ENCODE measurements at places on chromosomes 11 and 22. TPM values are rescaled to one million over a fixed set of nuclear protein-coding genes. Genes with fewer than 3 reads are reported as not detected.

UBE4A gene
- 16.1 TPM for polyA plus RNA-seq

GRCh38 chr11:14443638-14444037 is 56.0 kb downstream of the COPB1 start:
- peak; percentile 85 for DNase-seq

DNA sequence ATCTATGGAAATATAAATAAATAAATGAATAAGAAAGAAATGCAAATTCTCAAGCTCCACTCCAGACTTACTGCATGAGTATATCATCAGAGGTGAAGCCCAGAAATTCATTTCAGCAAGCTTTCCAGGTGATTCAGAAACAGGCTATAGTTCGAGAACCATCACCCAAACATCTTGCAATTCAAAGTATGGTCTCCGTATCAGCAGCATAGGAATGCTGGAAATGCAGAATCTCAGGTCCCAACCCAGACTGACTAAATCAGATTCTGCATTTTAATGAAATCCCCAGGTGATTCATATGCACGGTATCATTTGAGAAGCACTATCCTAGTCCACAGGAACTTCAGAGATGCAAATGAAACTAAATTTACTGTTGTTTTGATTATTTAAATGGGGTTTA is 95.3 kb downstream of the SERGEF start:
- DNase-seq: no peak

- no peak for DNase-seq
These were observed 79.3 kb upstream of the SUSD2 start for GRCh38 chr22:24101966-24102365.

DNA sequence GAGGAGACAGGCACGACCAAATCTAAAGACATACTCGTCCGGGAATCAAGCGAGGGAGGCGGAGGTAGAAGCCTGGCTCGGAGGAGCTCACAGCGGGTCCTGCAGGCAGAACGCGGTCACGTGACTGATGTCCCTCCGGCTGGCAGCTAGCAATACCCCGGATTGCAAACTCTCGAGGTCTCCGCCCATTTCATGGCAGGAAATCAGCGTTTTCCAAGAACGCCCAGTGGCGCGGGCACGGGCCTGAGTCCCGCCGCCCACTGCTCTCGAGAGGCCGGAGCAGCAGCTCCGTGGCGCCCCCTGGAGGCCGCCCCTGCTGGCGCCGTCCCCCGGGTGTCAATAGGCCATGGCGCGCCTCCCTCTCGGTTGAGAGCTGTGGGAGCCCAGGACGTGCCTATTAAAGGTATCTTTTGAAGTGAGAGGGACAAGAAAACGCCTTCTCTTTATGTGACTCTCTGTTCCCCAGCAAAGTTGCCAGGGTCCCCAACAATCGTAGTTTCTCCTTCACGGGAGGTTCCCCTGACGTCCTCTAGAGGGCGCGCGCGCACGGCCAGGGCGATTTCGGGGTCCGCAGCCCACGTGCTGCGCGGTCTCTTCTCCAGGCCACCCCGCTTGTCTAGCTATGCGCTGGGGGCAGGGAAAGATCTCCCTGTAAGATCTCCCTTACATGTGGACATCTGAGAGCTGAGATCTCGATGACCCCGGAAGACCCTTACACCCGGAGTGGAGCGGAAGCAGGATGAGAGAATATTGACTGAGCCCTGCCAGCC is 37.3 kb upstream of the RBFOX2 start:
- DNase-seq: peak; percentile 92

- no peak for DNase-seq
These were observed 9.7 kb downstream of the CD5 start for GRCh38 chr11:61111786-61112517.

DNA sequence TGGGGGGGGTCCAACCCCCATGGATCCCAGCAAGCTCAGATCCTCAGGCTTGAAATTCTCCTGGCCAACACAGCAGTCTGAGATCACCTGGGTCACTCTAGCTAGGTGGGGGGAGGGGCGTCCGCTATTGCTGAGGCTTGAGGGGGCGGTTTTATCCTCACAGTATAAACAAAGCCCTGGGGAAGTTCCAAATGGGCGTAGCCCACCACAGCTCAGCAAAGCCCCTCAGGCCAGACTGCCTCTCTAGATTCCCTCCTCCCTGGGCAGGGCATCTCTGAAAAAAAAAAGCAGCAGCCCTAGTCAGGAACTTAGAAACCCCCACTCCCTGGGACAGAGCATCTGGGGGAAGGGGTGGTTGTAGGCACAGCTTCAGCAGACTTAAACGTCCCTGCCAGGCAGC is 16.7 kb downstream of the TRPC6 start:
- DNase-seq: no peak

GRCh38 chr11:46981436-46981835 is 44.9 kb downstream of the CSTPP1 start:
- no peak for DNase-seq

DNA sequence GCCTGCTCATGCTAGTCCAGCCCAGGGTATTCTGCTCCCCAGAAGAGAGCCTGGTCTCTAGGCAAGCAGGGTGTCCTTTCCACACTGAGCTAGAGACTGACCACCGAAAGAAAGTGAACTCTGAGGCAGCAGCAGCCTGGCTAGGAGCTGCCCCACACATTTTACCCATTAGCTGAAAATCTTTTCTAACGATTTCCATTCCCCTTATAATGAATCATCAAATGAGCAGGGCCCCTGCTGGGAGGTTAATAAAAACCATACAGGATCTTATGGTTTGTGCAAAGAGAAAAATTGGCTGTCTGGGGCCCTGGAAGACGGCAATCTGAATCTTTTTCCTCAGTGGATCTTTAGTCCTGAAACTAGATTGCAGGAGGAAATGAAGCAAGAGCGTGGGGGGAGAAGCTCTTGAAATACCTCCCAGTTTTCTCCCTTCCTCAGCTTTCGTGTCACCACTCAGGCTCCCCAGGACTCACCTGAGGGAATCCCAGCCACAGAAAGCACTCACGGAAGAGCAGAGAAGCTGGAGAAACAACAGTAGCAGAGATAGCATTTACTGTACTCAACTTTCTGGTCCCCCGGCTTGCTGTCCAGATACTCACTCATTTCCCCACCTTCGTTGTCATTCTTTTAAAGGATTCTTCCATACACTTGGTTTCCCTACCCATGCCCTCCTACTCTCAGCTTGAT is 74.7 kb upstream of the CD44 start:
- no peak for DNase-seq

ISX gene
- polyA plus RNA-seq: not detected

DNA sequence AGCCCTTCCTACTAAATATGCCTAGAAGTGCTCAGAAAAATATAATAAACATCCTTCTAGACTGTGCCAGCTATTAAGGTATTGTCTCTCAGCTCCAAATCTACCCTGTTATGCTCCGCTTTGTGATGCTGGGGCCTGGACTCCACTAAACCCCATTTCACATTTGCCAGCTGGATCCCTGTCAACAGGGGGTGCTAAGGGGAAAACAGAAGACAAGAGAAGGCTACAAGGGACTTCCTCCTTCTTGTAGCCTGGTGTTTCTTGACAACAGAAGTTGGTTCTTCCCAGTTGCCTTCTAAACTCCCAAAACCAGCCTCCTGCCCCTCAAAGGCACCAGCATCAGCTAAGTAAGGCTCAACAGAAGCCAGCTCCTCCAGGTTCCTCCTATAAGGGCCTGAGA is 5.2 kb downstream of the NUMA1 start:
- no peak for DNase-seq

GRCh38 chr22:39927544-39927943 is 26.7 kb downstream of the GRAP2 start:
- DNase-seq: no peak

- peak; percentile 77 for DNase-seq
These were observed 17.5 kb upstream of the ACCSL start for GRCh38 chr11:44029977-44030911.

MIAT gene
- 4.6 TPM for polyA plus RNA-seq

RAG2 gene
- polyA plus RNA-seq: not detected

LRRC74B gene
- polyA plus RNA-seq: 0.32 TPM

- DNase-seq: peak; percentile 65
These were observed 21.8 kb upstream of the RRM1 start for GRCh38 chr11:4072668-4073285.

DNA sequence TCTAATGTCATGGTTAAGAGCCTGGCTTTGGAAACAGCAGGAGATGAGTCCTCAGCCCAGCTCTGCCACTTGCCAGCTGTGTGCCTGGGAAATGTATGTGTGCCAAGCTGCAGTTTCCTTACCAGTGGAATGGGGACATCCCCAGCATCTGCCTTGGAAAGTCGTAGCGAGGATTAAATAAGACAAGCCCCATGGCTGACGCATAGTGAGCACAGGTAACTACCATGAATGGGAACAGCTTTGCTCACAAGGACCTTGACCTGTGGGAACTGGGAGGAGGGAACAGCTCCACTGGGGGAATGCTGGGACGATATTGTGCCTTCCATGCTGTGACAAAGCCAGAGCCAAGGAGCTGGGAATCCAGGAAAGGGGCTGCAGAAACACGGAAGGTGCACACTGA is 2.6 kb upstream of the DSCAML1 start:
- DNase-seq: no peak

PDGFD gene
- polyA plus RNA-seq: 42.7 TPM

GRCh38 chr11:95385577-95385976 is 154.6 kb upstream of the SESN3 start:
- DNase-seq: no peak

DEUP1 gene
- 0.24 TPM for polyA plus RNA-seq

SERPIND1 gene
- 0.16 TPM for polyA plus RNA-seq

DNA sequence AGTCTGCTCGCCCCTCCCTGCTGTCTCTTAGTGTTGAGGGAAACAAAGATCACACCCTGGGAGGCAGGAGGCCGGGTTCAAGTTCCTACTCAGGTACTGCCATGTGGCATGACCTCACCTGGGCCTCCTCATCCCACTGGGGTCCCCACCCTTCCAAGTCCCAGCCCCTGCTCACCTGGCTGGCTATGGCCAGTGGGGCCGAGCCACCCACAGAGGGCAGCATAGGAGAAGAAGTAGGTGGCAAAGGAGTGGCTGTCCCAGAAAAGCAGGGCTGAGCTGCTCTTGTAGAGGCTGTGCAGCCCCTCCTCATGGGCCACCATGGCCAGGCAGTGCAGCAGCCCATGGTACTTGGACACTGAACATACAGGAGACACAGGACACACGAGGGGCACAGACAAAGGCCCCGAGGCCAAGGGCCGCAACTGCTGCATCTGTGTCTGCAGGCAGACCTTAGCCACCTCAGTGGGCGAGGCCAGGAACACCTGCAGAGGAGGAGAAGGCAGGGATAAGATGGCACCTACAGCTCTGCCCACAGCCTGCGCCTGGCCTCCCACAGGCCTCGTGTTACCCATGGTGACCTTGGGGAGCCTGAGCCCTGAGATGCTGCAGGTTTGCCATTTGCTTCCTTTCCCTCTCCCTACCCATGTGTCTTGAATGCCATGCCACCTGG is 50.6 kb upstream of the MPEG1 start:
- DNase-seq: no peak

GRCh38 chr11:134038897-134039470 is 29.9 kb upstream of the JAM3 start:
- DNase-seq: peak; percentile 57

DNA sequence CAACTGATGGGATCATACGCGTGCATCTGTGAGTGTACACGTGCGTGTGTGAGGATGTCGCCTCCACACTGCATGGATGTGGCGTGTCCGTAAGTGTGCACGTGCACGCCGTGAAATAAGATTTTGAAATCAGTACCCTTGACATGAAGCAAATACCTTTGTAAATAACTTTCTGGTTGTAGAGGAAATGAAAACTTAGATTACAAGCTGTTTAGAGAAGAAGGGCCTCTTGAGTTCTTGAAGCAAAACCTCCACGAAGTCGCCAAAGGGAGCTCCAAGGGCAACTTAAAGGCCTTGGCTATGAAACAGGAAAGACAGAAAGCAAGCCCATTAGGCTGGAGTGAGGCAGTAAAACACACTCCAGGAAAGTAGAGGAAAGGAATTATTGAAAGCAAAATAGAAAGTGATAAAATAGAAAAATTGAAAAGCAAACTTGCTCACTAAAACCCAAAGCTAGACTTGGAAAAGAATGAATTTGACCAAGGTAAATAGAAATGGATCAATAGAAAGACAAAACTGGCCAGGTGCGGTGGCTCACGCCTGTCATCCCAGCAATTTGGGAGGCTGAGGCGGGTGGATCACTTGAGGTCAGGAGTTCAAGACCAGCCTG is 29.7 kb upstream of the TOLLIP start:
- DNase-seq: no peak

- DNase-seq: no peak
These were observed 411.5 kb upstream of the DDI1 start for GRCh38 chr11:103624708-103625623.

GRCh38 chr11:61827571-61828378 is at the start of gene FADS2:
FADS2 (plus strand) TSS chr11:61828300; CDS start chr11:61828391, 91 bp downstream.
- DNase-seq: peak; percentile 99

DNA sequence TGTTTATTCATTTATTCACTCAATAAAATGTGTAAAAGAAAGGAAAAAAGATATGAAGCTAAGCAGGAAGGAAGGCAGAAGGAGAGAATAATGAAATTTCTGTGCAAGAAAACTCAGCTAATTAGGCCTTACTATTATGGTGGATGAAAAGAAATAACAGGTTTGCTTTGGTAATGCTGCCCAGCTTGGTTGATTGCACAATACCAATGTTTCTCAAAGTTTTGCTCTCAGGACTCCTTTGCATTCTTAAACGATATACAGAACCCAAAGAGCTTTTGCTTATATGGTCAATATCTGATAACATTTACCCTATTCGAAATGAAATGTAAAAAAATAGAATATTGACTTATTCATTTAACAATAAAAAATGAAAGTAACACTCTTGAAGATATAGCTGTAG is 7.3 kb upstream of the CTSC start:
- no peak for DNase-seq

GRCh38 chr11:14908214-14908880 is 16.3 kb upstream of the CYP2R1 start:
- DNase-seq: no peak

BCO2 gene
- polyA plus RNA-seq: 139 TPM

DNA sequence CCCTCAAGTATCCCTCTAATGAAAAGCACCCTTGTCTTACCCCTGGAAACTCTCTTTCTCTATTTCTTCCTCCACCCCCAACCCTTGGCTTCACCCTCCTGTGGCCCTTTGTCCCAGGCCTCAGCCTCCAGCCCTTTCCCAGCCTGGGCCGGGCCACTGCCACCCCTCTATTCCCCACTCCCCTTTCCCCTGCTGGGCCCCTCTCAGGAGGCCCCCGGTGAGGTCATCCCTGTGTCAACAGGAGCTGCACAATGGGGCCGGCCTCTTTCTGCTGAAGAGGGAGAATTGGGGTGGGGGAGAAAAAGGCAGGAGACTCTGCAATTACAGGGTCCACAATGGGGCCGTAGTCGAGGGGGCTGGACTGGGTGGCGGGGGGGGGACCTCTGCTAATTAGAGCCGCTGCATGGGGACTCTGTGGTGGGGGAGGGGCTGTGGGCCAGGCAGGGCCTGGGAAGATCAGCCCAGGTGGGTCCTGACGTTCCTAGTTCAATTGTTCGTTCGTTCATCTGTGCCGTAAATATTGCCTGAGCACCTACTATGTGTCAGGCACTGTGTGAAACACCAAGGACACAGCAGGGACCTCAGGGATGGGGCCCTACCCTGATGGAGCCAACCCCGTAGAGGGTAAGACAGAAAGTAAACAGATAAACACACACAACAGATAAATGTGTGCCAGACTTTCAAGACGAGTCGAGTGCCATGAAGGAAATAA is 18.5 kb upstream of the MPPED1 start:
- no peak for DNase-seq
